ENCODE measurements at places on chromosomes 2 and 18. TPM values are rescaled to one million over a fixed set of nuclear protein-coding genes. Genes with fewer than 3 reads are reported as not detected.

GRCh38 chr2:217449444-217449843 is 553.4 kb downstream of the TNS1 start:
- DNase-seq: no peak

DNA sequence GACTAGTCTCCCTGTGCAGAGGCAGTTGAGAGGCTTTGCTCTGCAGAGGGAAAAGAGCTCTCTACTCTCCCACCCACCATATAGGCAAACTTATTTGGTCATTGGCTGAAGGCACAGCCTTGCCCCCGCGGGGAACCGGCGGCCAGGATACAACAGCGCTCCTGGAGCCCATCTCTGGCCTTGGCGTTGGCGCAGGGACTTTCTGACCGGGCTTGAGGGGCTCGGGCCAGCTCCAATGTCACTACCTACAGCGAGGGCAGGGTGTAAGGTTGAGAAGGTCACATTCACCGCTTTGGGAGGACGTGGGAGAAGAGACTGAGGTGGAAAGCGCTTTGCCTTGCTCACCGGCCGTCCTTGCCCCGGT is 2.2 kb downstream of the ONECUT2 start:
- no peak for DNase-seq

DNA sequence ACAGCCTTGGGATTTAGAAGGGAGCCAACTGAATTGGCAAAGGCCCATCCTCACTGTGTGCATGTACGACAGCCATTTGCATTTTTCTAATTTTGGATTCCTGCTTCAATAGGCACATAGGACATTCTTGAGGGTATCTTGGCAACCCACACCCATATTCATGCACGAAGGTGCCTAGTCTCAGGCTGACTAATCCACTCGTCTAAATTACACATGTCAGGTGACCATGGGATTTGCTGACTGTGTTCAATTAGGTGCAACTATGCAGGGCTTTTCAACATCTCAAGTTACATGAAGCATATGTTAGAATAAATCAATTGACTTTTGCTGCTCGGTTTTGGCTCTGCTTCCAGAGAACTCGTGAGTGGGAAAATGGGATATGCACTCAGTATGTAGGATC is 249.7 kb downstream of the SP3 start:
- no peak for DNase-seq

- no peak for DNase-seq
Observed at GRCh38 chr2:101272045-101272784, 19.5 kb downstream of the CNOT11 start.

DNA sequence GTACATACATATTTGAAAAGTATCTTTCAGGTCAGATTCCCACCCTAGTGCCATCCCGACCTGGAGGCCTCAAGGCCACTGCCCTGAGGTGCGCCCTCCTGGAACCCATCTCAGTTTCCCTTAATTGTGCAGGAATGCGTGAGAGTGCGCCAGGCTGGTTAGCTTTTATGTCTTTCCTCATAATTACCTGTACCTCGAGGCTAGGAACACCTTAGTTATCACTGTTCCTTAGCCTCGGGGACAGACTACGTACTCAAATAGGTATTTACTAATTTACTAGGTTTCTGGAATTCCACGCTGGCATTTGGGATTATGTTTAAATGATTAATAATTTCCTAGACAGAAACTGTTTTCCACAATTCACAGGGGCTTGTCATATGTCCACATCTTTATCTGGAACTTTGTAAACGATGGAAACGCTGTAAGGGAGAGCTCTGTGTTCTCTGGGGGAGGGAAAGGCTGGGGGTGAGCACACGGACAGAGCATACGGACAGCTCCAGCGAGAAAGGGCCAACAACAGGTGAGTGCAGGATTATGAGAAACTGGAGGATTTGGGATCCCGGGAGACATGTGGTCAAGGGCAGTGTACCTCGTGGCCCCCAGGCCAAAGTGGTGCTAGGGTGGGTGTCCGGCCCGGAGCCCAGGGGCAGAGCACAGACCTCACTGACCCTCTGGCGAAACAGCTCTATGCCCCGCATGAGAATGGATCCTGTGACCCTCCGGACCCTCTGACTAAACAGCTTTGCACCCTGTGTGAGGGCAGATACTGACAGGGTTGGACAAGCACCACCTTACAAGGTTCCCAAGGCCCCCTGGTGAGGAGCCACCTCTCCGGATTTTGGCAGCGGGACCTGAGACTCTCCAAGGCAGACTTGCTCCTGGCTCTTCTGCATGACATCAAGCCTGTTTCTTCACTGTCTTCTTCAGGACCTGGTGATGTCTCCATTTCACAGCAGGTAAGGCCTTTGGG is 102.0 kb upstream of the PXDN start:
- no peak for DNase-seq

ACMSD gene
- polyA plus RNA-seq: not detected

IL36RN gene
- not detected for polyA plus RNA-seq

ABCB11 gene
- polyA plus RNA-seq: 0.04 TPM

FZD7 gene
- not detected for polyA plus RNA-seq

Data from naive B cell (primary cell).